Body of pancreas (tissue), 4 donors: ENCODE measurements at places on chromosomes 1 and 21. TPM values are rescaled to one million over a fixed set of nuclear protein-coding genes. Genes with fewer than 3 reads are reported as not detected.

Gene PLA2G2D
- not detected for total RNA-seq

Gene FALEC
- total RNA-seq = not detected

Gene GIPC2
- total RNA-seq = 19.2 TPM

Gene F5
- 4.2 TPM for total RNA-seq

Gene PDIK1L
- 7.8 TPM for total RNA-seq

Gene NECTIN4
- 4.2 TPM for total RNA-seq

Gene IVL
- not detected for total RNA-seq

DNA sequence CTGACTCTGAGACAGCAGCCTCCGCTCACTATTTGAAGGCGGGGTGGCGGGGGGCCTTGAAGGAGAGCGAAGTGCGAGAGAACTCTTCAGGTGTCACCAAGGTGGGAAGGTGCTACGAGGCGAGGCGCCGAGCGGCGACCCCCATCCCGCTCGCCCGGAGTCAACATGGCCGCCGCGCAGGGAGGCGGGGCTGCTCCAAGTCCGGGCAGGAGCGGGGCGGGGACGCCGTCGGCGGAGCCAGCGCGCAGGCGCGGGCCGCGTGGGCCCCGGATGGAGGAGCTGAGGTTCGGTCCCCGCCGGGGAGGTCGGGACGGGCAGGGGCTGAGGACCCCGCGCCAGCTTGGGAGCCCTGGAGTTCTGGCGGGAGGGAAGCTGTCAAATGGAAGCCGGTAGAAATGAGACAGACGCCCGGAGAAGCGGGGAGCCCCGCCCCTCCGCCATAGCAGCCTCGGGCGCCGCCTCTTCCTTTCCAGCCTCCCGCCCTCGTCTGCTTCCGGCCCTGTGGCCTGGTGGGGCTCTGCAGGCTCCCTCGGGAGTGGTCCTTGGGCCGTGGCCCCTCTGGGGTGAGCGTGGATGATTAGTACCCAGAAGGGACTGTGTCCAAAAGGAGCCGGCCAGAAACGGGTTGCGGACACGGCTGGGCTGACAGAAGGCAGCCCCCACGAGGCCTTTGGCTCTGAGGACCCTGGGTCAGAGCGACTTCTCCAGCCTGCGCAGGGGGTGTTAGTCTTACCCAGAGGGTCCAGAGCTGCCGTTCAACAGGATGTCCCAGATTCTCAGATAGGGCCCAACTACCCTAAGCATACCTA is at the start of gene PIGV:
Gene PIGV (plus strand): TSS at position 245 of the 809 bp plus-strand sequence. CDS start 2,866 bp downstream, outside the sequence.
- peak; percentile 89 for DNase-seq
- peak within 1 kb of the TSS; percentile 94 for H3K27ac ChIP-seq
- peaks cover 37% of the 10 kb centered on the region for H3K4me1 ChIP-seq
- H3K27me3 ChIP-seq = no peaks in the 10 kb centered on the region
- peak within 1 kb of the TSS; percentile 55 for H3K4me3 ChIP-seq

- H3K27ac ChIP-seq = no peak overlapping the region
- no peaks in the 10 kb centered on the region for H3K36me3 ChIP-seq
- no peaks in the 10 kb centered on the region for H3K27me3 ChIP-seq
- DNase-seq = peak; percentile 59
Measured at GRCh38 chr1:77687519-77687906, 5.1 kb upstream of the ZZZ3 start.

DNA sequence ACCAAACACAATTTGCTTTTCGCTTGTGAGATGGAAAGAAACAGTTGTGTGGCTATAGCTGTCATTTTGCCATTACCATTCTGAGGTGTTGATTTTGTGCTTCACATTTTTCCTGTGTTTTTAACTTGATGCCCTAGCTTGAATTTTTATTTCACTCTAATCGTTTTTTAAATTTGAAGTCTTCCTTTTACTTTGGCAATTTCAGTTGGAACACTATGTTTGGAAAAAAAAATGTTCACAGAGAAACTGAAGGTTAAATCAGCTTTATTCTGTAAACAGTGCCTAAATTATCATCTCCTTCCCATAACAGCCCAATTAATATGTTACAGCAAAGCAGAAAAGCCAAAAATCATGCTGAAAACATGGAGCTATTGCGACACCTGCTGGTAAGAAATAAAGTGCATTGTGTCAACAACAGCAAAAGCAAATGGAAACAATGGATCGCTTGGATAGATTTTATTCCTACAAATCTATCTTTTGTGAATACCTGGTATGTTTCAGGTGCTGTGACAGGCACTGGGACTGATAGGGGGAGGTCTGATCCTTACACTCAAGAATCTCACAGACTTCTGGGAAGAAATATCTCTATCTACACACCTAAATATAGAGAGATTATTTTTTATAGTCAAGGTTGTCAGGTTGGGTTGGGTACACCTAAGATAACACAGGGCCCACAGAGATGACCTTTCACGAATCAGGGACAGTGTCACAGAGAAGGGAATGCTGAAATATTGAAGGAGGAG is 16.2 kb upstream of the ERICH3 start:
- H3K4me1 ChIP-seq = peaks cover 11% of the 10 kb centered on the region
- no peak overlapping the region for H3K4me3 ChIP-seq
- DNase-seq = peak; percentile 70
- no peaks in the 10 kb centered on the region for H3K27me3 ChIP-seq
- H3K36me3 ChIP-seq = no peaks in the 10 kb centered on the region

DNA sequence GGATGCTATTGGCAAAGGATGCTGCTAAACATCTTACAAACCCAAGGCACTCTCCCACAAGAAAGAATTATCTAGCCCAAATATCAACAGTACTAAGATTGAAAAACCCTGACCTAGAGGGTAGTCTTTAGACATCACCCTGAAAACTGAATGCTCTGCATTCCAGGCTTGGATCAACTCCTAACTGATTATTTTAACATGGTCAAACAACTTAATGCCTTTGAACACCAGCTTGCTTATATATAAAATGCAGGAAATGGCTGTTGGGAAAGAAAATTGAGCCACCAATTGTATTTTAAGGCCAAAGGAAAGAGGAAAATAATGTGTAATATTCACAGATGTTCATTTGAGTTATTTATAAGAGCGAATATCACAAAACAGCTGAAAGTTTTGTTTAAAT is 72.2 kb upstream of the C1orf87 start:
- no peaks in the 10 kb centered on the region for H3K36me3 ChIP-seq
- no peaks in the 10 kb centered on the region for H3K27me3 ChIP-seq
- H3K27ac ChIP-seq = no peak overlapping the region
- H3K4me1 ChIP-seq = peaks cover 8% of the 10 kb centered on the region
- no peak for DNase-seq

DNA sequence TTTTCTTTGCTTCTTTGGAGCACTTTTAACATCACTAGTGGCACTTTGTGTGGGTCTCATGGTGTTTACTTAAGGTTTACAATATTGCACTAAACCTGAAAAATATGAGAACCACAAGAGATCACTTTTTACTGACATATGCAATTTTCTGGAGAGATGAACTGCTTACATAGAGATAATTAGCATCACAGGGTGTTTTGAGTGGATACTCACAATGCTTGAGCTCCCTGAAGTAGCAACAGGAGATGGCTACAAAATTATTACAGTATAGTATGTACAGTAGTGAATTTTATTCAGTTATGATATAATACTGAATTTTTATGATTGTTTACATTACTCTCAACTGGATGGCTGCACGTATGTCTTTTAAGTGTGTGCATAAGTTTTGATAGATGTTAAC is 22.6 kb downstream of the RPRD2 start:
- H3K27me3 ChIP-seq = no peaks in the 10 kb centered on the region
- peaks cover 35% of the 10 kb centered on the region for H3K4me1 ChIP-seq
- H3K4me3 ChIP-seq = no peak overlapping the region
- no peak for DNase-seq
- no peaks in the 10 kb centered on the region for H3K36me3 ChIP-seq

GRCh38 chr1:2777424-2778219 is 23.9 kb downstream of the TTC34 start:
- H3K27ac ChIP-seq = no peak overlapping the region
- H3K4me3 ChIP-seq = no peak overlapping the region
- H3K4me1 ChIP-seq = no peaks in the 10 kb centered on the region
- DNase-seq = no peak
- H3K27me3 ChIP-seq = no peaks in the 10 kb centered on the region

GRCh38 chr1:18941221-18942141 is 15.0 kb downstream of the IFFO2 start:
- DNase-seq = peak; percentile 65
- no peaks in the 10 kb centered on the region for H3K36me3 ChIP-seq
- no peak overlapping the region for H3K4me3 ChIP-seq
- no peaks in the 10 kb centered on the region for H3K27me3 ChIP-seq
